ENCODE measurements at places on chromosomes 3 and 15.
A peak's percentile ranks its signal among the peaks of the same experiment; 100 is the strongest.

GRCh38 chr15:57398336-57398735 lies 22.0 kb downstream of the CGNL1 start:
- DNase-seq: no peak

DNA sequence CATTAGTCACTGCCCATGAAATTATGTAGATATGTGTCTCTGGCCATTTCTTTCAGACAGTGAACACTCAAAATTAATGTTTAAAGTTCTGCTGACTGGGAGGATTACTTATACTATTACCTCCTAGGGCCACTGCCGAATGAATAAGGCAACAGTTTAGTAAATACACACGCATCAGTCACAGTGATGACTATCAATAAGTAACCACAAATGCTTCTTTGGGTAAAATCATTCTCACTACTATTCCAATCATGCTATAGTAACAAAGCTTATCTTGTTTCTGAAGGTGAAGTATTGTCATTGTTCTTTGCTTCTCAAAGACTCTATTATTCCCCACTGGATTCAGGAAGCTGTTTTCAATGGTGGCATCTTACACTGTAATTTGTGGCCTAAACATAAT lies 478.8 kb downstream of the EPHA3 start:
- no peak for DNase-seq

GRCh38 chr15:93154666-93155065 lies 65.7 kb upstream of the RGMA start:
- DNase-seq: no peak

DNA sequence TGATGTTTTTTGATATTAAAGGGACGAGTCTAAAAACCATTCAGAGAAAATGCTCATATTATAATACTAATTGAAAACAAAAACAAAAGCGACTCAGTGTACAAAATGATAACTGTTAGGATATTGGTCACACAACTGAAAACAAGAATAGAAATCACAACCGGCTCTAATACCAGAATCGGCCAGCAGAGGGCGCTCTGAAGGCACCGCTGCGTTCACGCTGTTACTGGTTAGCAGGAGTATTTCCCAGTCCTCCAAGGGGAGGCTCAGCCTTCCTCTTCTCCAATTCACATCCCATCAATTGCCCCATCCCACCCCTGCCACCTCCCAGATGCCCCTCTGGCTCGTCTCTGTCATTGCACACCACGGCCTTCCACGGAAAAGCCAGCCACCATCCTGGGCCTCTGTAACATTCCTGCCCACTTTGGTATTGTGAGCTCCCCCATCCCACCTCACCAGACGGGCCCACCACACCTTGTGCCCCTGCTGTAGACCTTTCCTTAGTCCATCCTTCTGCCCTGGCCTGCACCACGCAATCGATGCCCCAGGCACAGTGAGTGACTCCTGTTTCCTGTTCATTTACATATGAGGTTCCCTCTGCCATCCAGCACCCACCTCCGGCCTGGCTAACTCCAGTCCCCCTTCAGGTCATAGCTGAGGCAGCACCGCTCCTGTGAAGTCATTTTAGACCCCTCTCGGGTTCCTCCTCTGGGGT lies 8.5 kb downstream of the FAM107A start:
- no peak for DNase-seq

GRCh38 chr15:41001524-41002214 lies 48.4 kb downstream of the CHAC1 start:
- no peak for DNase-seq

GRCh38 chr3:155745795-155746550 lies 1.1 kb upstream of the PLCH1 start:
- no peak for DNase-seq

GRCh38 chr3:56303487-56303886 lies 164.8 kb downstream of the ERC2 start:
- DNase-seq: no peak

DNA sequence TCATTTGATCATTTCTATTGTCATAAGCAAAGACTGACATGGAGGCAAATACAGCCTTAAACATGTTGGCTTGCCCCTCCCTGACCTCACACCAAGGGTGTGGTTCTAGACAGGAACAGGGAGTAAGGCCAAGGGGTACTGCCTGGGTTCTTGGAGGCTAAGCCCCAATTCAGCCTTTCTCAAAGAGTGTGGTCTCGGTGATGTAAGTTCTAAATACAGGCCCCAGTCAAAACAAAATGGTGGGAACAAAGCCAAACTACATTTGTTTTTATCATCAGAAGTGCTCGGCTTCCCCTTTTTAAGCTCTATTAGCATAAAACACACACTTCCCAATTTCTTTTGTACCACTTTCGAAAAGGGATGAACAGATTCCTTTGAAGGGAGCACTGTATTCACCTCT lies 129.5 kb downstream of the ATP8B4 start:
- DNase-seq: no peak

- no peak for DNase-seq
Observed at GRCh38 chr15:70817266-70817665, 36.7 kb downstream of the LARP6 start.

DNA sequence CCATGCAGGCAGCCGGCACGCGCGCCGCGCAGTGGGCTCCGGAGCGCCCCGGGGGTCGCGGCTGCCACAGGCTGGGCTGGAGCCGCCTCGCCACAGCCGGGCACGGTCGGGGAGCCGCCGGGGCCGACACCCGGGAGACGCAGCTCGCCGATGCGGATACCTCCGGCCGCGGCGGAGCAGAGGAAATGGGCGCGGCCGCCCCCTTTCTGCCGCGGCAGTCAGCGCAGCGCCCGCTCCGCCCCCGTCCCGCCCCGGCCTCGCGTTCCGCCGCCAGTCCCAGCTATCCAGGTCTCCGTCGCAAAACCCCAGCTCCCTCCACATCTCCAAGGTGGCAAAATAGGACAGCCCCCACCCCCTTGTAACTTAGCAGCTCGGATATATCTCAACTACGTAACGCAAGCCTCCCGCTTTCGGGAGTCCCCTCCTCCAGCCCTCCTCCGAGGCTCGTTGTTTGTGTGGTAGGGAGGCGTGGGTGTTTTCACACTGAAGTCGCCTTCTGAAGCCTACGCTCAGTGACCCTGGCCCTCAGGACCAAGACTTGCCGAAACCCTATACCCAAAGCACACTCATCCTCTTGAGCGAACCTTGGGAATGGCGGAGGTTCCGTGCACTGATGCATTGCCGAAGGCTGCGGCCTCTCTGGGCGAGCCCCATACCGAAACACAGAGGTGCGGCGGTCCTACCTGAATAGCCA lies at the start of gene SH3BP5:
TSS of gene SH3BP5 (minus strand) at position 182 of the 694 bp plus-strand sequence. CDS start at position 4, 178 bp downstream.
- no peak for DNase-seq

- no peak for DNase-seq
Observed at GRCh38 chr15:31169558-31169957, 68.0 kb upstream of the TRPM1 start.

- no peak for DNase-seq
Observed at GRCh38 chr3:150747886-150748683, 14.9 kb downstream of the SIAH2 start.

DNA sequence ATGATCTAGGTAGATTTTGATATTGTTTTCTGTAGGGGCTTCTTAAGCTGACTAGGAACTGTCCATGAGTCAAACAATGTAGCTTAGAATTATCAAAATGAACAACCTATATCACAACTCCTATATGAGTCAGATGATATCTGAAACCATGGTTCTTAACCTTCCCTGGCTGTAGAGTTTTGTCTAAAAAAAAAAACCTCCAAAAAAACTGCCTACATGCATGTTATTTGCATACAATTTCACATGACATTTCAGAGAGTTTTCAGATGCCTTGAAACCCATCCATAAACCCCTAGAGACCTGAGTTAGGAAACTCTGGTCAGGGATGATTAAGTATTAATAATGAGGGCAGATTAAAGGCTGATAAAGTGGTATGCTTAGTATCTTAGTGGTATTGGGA lies 157.0 kb downstream of the CHST2 start:
- no peak for DNase-seq

GRCh38 chr3:101996832-101997231 lies 147.5 kb downstream of the NFKBIZ start:
- DNase-seq: no peak

DNA sequence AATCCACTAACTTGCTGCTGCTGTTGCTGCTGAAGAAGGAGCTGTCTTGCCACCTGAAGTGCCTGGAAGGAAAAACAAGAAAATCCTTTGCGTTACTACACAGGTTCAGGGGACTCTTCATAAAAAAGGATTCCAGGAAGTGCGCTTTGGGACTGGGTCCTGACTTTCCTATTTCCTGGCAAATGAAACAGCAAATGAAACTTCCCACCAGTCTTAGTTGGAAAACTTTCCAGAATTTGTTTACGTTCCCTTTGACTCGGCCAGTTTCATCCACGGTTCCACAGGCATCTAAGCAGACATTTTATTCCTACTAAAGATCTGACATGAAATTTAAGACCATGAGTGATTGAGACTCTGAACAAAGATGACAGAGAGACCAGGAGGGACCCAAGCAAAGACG lies 471.0 kb downstream of the FOXP1 start:
- DNase-seq: no peak

- no peak for DNase-seq
Observed at GRCh38 chr3:107329088-107329487, 48.2 kb upstream of the CCDC54 start.

DNA sequence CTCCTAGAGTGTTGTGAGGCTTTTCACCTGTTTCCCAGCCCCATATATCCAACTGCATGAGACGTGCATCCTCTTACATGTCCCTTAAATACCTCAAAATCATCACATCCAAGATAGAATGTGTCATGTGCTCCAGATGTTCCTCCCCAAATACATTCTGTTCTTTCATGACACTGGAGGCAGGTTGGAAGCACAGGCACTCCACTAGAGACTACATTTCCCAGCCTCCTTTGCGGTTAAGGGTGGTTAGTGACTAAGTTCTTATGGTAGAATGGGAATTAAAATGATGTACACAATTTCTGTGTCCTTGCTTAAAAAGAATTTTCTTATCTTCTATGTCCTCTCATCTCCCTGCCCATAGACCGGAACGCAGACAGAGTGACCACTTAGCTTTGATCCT lies 34.3 kb downstream of the TMEM40 start:
- no peak for DNase-seq

GRCh38 chr3:110400315-110400714 lies 671.3 kb upstream of the NECTIN3 start:
- no peak for DNase-seq

- peak; percentile 85 for DNase-seq
Observed at GRCh38 chr3:5187156-5187919, at the start of gene EDEM1. Gene EDEM1, plus strand, starts transcription at chr3:5187707. Its CDS starts 99 bp downstream, at chr3:5187806.

DNA sequence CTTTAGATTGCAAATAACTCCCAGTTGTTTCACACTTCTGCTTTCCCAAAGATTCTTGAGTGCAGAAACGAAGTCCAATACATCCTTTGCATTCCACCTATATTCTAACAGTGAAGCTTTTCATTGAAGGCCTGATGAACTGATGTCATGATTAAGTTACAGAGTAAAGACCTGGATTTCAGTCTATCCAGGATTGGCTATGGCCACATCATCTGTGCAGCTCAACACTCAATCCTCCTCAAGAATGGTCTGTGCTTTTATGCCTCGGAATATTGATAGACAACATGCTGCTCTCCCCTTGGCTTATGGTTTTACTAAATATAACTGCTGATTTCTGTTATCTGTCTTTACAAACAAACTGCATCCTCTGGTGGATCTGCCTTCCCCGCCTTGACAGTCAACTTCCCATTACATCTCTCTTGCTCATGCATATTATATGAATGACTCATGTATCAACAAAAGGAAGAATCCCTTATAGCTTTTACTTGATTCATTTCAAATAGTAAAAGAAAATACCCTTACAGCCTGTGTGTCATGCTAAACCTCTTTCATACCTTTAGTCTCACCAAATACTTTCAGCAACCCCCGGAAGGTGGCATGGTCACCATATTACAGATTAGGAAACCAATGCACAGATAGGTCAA lies 59.5 kb downstream of the SCN11A start:
- no peak for DNase-seq

DNA sequence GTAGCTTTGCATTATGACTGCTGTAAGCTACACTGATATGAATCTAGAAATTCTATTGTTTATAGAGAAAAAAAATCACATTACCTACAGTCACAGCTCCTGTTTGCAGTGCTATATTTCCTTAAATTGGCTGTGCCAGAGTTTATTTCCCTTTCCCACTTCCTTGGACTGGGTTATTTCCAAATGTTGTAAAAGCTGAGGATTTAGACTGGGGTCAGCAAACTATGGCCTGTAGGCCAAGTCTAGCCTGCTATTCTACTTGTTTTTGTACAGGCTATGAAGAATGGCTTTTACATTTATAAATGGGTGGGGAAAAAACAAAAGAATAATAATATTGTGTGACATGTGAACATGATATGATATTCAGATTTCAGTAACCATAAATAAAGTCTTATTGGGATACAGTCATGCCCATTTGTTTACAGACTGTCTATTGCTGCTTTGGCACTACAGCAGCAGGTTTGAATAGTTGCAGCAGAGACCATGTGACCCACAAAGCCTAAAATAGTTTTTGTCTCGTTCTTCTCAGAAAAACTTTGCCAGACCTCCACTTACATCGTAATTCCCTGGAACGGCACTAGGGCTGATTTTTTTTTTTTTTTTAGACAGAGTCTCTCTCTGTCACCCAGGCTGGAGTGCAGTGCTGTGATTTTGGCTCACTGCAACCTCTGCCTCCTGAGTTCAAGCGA lies 7.8 kb downstream of the GLDN start:
- no peak for DNase-seq

GRCh38 chr3:32240159-32240545 lies 1.7 kb downstream of the CMTM8 start:
- DNase-seq: no peak

DNA sequence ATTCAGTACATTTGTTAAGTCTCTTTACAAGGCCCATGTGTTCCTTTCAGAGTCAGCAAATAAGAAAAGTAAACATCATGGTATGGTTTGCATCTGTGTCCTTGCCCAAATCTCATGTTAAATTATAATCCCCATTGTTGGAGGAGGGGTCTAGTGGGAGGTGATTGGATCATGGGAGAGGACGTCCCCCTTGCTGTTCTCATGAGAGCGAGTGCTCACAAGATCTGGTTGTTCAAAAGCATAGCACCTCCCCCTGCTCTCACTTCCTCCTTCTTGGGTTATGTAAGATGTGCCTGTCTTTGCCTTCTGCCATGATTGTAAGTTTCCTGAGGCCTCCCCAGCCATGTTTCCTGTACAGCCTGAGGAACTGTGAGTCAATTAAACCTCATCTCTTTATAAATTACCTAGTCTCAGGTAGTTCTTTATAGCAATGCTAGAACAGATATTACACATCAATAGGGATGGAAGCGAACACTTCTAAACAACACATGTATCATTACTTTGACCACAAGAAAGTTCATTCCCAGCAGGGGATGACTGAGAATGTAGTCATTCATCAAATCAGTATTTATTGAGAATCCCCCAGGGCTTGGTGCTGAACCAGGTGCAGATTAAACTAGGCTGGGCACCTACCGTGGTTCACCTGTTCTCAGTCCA lies 4.1 kb downstream of the EFCAB12 start:
- DNase-seq: peak; percentile 53
